ENCODE measurements at places on chromosomes 5 and 9. TPM values are rescaled to one million over a fixed set of nuclear protein-coding genes. Genes with fewer than 3 reads are reported as not detected.
A peak's percentile ranks its signal among the peaks of the same experiment; 100 is the strongest.

DNA sequence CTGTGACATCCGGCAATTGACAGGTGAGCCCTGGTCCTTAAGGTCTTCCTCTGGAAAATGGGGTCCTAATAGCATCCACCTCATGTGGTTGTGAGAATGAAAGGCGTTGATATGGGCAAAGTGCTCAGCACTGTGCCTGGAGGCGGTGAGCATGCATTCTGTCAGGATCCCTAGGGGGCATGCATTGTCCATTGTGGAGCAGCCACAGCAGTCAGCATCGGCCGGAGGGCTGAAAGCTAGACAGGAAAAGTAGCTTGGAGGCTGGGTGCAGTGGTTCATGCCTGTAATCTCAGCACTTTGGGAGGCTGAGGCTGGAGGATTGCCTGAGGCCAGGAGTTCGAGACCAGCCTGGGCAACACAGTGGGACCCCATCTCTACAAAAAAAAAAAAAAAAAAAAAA is 122.2 kb downstream of the LHX2 start:
- peak; percentile 26 for DNase-seq

DNA sequence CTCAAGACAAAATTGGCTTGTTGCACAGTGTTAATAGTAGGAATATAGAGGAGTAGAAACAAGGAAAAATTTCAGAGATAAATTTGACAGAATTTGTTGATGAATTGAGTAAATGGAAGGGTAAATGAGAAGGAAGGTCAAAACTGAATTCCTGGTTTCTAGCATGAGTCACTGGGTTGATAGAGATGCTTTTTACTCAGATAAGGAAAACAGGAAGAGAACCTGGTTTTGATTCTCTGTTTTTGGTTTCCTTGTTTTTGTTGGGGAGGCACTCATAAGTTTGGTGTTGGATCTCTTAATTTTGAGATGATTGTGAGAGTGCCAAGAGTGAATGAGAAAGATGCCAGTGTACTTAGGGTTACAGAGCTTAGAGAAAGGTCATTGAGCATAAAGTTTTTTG is 7.1 kb downstream of the LRRC70 start:
- peak; percentile 6 for DNase-seq

DNA sequence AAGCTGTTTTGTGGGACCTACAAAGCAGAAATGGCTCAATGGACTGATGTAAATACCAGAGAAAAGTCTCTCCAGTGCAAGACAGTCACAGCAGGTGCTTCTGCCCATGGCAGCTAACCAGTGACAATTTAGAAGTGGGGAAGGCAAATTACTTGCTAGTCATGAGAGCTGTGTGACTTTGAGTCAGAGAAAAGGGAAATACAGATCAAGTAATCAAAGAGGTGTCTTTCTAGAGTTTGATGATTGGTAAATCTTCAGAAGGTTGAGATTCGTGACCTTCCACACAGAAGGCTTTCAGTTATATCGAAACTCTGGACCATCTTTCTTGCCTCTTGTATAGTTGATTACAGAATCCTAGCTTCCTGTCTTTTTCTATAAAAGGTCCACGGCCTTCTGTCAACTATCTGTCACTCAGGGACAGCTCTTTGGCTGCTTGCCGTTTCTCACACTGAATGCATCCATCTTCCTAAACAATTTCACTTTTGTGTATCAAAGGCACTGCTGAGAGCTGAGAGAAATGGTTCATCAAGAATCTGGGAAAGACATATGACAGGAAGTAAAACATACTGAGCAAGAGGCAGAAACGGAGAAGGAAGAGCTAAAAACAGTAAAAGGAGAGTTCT is 993.9 kb upstream of the ACO1 start:
- DNase-seq: no peak

NUTM2F gene
- not detected for polyA plus RNA-seq

PCDHGC5 gene
- polyA plus RNA-seq: 3.8 TPM

All from IMR-90 (cell line).